ENCODE measurements at places on chromosomes 4 and X. TPM values are rescaled to one million over a fixed set of nuclear protein-coding genes. Genes with fewer than 3 reads are reported as not detected.

The CFI gene
- 0.75 TPM for total RNA-seq

The SLC6A8 gene
- 9.8 TPM for total RNA-seq

The DGAT2L6 gene
- not detected for total RNA-seq

The AFM gene
- not detected for total RNA-seq

The CCDC158 gene
- not detected for total RNA-seq

The SRPX gene
- 7.3 TPM for total RNA-seq

The NIPAL1 gene
- total RNA-seq: 0.92 TPM

The LGI2 gene
- total RNA-seq: 0.25 TPM

The COL25A1 gene
- not detected for total RNA-seq

The STAP1 gene
- not detected for total RNA-seq

The TCEAL8 gene
- total RNA-seq: 30.2 TPM

The LRP2BP gene
- 0.10 TPM for total RNA-seq

The TCEAL7 gene
- not detected for total RNA-seq
